ENCODE measurements at places on chromosomes 1 and 21.

DNA sequence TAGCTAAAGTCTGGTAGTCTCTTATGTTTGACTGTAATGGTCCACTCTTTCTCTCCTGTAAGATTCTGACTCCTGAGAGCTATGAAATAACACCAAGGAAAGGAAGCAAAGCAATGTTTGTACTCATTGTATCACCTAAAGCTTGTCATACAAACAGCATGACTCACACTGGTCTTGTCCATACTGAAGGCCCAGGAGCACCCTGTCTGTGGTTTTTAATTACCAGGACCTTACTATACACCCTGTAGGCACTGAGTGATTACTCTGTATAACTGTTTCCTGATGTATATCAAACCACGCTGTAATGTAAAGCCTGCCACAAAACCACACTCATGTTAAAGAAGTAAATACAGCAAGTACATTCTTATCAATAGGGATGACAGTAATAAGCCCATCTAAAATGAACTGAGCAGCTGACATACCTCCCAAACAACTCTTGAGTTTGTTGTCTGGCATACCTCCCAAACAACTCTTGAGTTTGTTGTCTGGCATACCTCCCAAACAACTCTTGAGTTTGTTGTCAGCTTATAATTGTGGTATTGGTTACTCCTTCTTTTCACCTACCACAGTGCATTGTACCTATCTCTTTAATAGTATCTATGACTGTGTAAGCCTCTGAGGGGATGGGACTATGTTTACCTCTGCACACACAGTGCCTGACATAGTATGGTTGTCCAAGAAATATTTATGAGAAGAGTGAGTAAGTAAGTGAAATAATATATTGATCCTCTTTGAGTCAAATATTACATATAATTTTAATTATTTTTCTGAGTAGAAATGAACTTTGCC, 11.6 kb upstream of the TNFSF18 start:
- DNase-seq, result no peak

DNA sequence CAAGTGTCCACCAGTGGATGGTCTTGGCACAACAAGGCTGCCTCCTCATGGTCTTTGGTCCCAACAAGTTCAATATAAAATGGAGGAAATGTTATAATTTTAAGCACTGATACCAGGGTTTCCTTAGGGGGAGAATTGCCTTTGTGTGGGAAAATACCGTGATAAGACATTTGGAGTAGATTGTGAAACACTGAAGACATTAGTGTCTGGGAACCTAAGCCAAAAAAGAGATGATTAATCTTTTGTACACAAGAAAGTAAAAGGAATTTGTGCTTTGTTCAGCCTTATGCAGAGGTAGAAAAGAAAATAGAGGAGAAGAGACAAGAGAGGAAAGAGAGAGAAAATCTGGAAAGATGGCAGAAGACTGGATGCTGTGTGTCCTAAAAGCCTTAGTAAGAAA, 36.1 kb downstream of the ST6GALNAC3 start:
- no peak for DNase-seq

- no peak for DNase-seq
Measured at GRCh38 chr1:164561472-164561871, 2.5 kb downstream of the PBX1 start.

DNA sequence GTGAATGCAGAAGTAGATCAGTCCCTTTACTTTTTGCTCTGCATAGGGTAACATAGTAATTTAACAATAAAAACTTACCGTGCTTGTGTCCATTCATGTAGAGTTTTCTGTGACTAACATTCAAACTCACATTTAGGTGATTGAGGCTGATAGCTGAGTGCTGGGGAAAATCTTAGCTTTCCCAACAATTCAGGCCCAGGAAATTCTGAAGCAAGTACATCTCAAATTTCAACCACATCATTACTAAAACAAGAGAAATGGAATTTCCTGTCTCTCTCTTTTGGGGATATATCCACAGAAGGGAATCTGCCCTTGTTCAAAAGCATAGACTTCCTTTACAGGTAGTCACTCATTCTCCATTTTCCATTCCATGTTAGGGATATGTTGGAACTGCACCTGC, 33.1 kb upstream of the C1orf146 start:
- DNase-seq, result no peak

DNA sequence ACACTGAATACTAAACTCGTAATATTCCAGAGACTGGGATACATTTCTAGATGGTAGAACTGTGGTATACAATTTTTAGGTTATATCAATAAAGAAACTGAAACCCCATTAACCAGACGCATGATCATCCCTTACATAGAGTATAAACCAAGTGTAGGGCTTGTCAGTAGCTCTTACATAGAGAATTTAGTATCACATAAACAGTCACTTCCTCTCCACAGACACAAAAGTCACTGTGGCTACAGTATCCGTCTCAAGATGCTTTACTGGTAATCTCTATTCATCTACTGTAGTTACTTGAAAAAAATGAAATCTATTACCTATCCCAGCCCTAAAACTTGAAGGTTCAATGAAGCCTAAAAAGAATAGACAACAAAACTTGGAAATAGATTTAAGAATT, 252.3 kb upstream of the TMPRSS15 start:
- DNase-seq, result no peak

DNA sequence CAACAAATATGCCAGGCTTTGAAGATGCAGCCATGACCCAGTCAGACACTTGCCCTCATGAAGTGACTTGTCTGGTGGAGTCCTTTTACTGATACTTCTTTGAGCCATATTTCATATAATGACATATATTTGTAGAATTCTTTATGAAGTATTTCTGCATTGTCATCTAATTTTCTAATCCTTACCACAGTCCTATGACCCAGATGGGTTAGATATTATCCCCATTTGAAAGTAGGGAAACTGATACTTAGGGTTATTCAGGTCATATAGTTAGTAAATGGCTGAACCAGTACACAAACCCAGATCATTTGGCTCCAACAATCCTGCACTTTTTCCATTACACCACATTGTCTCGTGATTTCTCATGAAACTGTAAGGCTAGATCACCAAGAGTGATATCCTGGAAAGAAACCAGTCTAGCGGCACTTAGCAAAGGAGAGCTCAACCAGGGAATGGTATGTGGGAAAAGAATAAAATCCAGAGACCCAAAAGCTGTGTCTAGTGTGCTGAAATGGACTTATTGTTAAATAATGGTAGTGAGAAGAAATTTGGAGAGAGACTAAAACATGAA, 49.6 kb downstream of the ZFYVE9 start:
- no peak for DNase-seq

- DNase-seq, result no peak
Measured at GRCh38 chr1:54982739-54983138, 2.3 kb downstream of the TMEM61 start.

DNA sequence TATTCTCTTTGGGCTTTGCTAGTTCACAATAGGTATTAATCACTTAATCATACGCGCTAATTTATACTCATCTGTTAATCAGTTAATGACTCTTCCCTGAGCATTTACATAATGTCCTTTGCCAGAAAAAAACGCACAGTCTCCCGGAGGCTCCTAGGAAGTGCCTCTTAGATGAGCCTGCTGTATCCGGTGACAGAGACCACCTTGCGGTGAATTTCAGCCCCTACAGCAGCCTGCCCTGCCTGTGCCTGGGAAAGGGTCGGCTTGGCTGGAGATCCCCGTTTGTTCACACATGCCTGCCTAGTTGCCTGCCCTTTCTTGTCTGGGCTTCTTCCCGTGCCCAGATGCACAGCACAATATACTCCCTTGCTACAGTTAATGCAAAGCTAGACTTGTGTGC, 152.9 kb downstream of the ZBTB18 start:
- DNase-seq, result no peak

DNA sequence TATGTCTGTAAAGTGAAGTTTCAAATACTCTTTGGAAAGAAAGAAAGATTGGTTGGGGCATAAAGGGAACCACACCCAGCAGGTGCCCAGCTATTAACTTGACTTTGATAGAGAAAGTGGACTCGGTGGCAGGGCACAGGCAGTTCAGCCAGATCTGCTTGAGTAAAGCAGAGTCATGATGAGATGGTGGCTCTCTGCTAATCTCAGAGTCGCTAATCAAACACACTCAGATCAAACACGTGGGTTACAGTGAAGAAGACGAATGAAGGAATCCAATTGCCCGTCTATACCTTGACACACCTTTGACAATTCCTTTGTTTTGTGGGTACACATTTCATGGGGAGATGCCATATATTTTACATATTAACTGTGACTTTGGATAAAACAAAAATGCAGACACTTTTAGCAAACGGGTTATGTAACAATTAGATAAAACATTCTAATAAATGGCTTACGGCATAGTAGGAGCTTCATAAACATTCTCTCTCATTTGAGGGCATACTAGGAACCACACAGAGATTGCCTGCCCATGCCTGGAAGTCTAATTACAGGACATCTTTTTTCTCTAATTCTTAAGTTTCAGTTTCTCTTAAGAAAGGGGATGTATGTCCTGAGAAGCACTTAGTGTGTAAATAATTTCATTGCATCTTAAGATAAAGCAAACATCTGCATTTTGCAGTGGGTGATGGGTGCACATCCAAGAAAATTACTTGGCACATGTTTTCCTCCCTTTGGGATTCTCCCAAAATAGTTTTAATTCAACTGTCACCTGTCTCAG, 7.2 kb downstream of the CBR1 start:
- no peak for DNase-seq

DNA sequence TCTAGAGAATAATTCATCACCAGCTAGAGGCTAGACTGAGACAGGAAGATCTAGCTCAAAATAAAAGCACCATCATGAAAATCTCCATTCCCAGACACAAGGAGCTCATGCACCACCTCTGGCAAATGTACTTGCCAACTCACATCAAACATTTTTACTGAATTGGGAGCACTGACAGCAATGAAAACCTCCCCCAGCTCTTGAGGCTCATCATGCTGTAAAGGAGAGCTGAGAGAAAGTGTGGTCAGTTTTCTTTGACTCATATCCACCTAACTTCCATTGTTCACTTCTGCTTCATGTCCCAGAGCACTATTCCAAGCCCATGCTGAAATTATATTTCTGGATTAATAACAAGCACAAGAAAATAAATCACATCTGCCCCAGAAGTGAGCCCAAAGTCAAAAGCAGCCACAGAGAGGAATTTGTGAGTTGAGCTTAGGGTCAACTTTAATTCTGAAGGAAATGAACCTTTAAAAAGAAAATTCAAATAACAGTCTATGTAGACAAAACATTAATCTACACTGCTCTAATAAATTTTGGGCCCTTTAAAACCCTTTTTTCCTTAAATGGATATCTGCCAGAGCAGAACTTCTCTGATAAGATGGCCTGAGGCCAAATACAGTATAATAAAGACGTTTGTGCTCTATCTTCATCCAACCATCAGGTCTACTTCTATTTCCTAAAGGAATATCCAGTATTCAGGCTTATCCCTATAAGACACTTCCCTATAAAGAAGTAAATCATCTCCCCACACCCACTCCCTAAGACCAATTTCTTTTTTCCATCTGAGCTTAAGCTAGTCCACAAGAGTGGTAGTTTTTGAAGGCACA, 85.9 kb upstream of the ADAM30 start:
- DNase-seq, result no peak

GRCh38 chr1:115890580-115890979, 49.7 kb upstream of the NHLH2 start:
- no peak for DNase-seq

DNA sequence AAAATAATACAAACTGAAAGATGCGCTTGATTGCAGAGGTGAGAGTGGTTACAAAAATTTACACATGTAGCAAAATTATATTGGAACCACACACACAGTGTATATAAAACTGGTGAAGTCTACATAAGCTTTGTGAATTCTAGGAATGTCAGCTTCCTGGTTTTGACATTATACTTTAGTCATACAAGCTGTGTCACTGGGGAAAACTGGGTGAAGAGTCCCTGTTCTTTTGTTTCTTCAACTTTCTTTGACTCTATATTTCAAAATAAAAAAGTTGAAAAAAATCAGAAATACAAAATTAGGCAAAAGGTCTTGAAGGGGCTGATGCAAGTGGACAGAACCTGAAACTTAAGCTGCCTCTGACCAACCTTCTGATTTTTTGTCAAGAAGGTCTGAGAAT, 3.0 kb downstream of the C1QC start:
- DNase-seq, result no peak

DNA sequence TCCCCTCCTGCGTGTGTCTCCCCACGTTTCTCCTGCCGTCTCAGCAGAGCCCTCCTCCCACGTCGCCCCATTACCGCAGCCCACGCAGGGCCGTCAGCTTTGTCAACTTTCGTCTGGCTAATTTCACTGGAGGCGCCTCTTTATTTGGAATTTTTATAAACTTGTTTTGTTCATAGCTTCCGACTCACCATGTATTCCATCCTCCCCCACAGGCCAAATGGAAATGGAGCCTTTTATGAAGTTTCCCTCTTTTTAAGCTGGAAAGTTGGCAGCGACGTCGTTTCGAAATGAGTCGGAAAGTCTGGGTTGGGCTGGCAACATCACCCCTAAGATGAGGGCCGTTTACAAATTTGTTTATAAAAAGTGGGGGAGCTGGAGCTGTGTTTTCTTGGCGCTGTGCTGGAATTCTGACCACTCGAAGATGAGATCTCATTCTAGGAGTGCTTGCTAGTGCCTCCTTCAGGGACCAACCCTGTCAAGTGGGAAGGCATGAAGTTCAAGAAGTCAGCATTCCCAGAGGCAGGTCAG, 23.7 kb upstream of the SLC45A1 start:
- no peak for DNase-seq

GRCh38 chr1:58861506-58861905, 77.7 kb upstream of the JUN start:
- no peak for DNase-seq

DNA sequence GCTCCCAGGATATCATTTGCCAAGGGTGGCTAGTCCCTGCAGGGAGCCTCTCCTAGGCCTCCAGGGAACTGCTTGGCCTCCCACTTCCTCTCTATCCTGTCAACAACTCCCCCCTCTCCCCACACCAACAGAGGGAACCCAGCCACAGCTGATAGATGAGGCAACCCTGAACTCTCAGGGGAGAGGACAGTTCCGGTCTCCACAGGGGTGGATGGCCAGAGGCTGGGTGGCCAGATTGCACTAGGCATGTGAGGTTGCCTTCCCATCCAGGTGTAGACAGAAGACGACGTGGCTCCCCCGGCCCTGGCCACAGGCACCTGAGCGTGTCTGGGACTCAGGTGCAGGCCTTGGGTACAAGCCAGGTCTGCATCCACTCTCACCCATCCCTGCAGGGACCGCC, 53.3 kb downstream of the TOR1AIP2 start:
- peak; percentile 17 for DNase-seq

GRCh38 chr1:178684111-178684510, 40.9 kb upstream of the RALGPS2 start:
- no peak for DNase-seq

GRCh38 chr21:14685568-14685967, 139.5 kb upstream of the SAMSN1 start:
- DNase-seq, result no peak

GRCh38 chr1:223340637-223341036, 23.3 kb downstream of the SUSD4 start:
- no peak for DNase-seq

DNA sequence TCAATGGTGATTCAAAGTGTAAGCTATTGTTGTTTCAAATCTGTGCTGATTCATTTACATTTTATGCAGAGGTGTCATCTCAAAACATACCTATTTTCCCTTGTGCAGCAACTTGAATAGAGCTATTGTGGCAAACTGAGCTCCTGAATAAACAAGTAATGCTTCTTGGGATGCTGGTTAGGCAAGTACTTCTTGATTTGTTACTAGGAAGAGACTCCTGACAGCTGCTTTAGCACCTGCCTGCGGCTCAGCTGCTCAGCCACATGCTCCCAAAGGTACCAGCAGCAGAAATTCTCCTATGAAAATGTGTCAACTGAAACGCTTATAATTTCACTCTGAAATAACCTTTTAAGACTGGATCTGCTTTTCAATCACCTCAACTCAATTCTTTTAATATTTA, 352.3 kb downstream of the RYR2 start:
- no peak for DNase-seq
